Stimulated activated CD8-positive, alpha-beta memory T cell treated with anti-CD3 and anti-CD28 coated beads, Interleukin-7, amount 100 ng/mL, for 48 hours (primary cell): ENCODE measurements at places on chromosomes 12 and 14.

DNA sequence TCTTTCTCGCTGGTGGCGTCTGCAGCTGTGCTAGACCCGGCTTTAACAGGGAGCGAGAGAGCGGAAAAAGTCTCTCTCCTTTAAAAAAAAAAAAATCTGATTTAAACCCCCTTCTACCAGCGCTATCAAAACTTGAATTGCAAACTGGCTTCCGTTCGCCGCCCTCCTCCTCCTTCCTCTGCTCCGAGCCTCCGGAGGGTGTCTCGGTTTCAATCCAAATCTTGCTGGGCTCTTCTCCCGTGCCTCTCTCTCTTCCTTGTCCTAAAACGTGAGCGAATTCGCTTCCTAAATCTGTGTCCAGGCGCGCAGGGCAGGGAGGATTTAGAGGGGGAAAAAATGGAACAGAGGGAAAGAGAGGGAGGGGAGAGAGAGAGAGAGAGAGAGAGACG lies 272 bp downstream of the TBX3 start:
- DNase-seq: no peak

DNA sequence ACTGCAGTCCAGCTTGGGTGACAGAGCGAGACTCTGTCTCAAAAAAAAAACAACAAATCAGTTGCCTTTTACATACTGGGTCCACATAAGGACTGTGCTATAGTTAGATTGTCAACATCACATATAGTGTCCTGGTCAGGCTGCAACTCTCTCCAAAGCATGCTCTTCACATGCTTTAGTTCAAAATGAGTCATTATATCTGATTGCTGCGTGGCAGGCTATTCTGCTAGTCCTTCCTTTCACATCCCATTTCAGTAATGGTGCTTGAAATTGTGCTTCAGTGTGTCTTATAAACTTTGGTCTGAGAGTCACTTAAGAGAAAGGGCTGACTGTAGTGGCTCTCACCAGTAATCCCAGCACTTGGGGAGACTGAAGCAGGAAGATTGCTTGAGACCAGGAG lies 6.9 kb downstream of the LETMD1 start:
- no peak for DNase-seq

DNA sequence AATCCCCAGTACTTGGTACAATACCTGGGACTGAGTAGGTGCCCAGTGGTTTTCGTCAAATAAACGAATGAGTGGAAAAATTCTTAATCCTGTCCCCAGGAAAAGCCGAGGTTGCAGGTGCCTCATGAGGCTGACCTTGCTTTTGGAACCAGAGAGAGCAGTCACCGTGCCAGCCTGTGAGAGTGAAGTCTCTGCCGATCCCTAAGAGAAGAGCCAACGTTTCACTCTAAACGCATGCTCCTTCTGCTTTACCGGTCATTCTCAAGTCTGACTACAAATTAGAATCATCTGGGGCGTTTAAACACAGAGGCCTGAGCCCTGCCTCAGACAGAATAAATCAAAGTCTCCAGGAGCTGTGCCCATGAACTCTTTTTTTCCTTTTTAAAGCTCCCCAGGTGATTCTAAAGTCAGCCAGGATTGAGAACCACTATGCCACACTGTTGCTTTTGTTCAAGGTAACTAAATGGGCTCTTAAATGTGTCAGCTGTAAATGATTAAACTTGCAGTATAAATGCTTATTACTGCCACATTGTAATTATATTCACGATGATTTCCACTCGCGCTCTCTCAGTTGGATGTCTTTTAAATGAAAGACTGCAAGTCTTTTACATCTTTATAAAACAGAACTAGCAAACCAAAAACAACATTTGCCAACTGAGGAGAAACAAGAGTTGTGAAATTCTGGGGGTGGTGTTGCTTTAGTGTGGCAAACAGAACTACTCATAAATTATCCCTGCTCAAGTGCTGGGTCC lies 26.9 kb downstream of the TCP11L2 start:
- DNase-seq: no peak

DNA sequence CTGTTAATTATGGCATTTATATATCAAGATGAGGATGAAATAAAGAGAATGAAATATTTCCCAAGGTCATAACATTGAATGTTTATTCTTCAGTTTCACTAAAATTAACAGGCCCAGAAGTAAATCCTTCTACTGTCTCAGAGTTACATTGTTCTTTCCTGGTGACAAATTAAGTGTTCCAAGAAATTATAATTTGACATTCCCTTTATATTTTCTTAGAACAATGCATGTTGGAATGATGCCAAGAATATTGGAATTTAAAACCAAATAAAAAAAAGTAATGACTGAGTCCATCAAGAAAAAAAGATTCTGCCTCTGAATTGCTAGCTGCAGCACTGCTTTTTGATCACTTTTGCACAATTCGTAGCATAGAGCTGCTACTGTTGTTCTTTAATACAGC lies 152.1 kb downstream of the METTL25 start:
- no peak for DNase-seq

DNA sequence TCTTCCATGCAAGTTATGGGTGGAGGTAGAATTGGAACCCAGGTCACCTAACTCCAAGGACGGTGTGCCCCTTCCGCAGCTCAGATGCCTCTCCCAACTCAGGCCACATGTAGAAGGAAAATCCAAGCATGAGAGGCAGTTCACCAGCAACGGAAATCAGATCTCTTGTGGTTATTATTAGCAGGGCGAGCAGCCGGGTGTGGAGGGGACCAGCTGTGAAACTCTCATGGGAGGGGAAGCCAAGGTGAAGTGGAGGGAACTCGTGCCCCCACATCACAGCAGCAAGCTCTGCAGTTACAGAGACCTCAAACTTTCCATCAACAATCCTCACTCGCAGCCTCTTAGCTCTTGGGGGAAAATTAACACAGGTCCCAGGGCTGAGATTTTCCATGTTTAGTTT lies 79.7 kb downstream of the KSR2 start:
- no peak for DNase-seq

GRCh38 chr14:64500088-64500487 lies 3.5 kb downstream of the ZBTB25 start:
- no peak for DNase-seq

GRCh38 chr12:88266806-88267360 lies 124.8 kb downstream of the TMTC3 start:
- DNase-seq: no peak

DNA sequence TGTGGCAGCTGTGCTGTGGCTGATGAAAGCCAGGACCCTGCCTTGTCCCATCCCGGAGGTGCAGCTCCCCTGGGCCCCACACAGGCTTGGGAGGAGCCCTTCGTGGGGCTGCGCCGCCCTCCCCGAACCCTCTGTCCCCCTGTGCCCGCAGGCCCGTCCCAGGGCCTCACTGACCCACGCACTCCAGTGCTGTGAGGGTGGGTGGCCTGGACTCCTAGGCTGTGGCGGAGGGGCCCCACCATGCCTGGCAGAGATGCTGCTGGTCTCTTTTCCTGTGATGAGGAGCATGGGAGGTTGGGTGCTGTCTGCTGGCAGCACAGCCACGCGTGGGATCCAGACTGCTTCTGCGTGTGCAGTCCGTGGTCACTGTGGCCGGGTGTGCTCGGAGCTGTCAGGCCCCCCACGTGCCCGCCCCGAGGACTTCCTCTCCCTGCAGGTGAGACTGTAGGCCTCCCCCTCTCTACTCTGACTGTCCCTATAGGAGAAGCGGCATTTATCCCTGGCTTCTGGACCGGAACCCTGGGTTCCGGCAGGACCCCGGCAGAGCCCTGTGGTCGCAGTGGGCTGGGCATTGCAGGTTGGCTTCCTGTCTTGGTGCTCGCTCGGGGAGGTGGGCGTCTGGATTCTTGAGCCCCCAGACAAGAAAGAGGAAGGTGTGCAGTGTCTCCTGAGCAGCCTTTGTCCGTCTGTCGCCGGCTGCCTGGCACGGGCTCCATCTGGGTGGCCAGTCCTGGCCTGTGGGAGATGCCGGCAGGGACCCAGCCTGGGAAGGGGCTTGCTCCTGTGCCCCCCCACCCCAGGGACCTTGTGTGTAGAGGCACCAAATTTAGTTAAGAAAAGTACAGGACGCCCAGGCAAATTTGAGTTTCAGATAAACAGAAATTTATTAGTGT lies 2.3 kb downstream of the MTA1 start:
- DNase-seq: no peak

GRCh38 chr12:75471902-75472890 lies 8.4 kb upstream of the GLIPR1 start:
- DNase-seq: no peak

- DNase-seq: peak; percentile 83
These were observed 71.4 kb upstream of the GPR68 start for GRCh38 chr14:91315844-91316267.

GRCh38 chr14:103199124-103199523 lies 75.9 kb downstream of the TNFAIP2 start:
- no peak for DNase-seq

DNA sequence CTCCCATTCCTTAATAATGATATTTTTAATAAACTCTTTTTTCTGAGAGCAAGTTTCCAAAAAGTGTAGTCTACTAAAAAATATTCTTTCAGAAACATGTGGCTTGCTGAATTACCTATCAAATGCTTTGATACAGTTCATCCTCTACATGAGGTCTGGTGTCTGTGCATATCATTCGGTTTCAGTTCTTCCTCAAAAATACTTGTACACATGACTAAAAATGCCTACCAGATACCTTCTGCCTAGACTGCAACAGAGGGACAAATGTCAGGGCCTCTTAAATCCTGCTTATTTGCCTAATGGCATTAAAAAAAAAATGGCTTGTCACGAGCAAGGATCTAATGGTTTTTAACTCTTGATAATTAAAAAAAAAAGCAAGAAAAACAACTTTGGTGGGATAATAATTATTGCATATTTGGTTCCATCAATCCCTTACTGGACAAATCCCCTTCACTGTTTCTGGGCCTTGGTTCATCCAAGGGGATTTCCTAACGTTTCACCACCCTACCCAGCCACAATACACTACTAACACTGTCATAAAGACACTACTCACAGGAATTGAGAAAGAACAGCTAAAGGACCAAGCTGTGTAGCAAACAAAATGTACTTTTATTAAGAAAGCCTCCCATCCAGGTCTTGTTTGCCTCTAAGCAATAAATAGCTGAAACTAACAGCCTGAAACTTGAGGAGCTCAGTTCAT lies 45.7 kb downstream of the PARP11 start:
- no peak for DNase-seq

DNA sequence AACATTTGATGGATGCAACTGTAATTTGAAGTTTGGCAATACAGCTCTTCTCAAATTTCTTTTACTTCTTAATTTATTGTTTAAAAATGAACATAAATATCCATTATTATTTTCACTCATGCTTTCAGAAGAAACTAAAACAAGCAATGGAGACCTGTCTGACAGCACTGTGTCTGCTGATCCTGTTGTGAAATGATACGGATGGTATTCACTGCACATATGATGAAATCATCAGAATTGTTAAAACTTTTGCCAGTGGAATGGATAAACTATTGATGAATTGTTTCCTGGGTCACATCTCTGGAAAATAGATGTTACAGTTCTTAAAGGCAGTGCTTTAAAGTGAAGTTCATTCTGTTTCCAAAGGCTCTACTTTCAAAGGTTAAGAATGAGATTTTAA lies 59.2 kb downstream of the WASHC4 start:
- DNase-seq: no peak

DNA sequence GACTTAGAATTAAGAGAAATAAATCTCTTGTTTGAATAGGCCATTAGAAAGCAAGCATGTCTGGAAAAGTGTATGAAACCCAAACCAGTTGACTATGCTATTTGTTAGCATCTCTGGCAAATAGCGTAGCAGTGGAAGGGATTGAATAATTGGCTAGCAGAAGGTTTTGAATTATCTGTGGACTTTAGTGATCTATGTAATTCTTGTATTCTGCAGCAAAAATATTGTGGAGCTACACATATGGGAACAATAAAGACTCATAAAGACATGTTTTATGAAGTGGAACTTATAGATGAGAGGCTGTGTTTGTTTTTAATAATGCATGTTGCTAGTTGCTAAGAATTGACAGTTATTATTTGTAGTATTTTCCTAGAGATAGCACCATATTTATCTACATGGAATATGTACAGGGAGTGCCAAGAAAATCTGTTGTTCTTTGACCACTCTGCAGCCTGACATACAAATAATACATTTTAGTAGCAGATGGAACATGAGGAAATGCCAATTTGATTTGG lies 4.7 kb downstream of the SRGAP1 start:
- no peak for DNase-seq

- DNase-seq: no peak
These were observed 333.6 kb upstream of the PRICKLE1 start for GRCh38 chr12:42923156-42923555.

- DNase-seq: no peak
These were observed 26.4 kb downstream of the MOK start for GRCh38 chr14:102278631-102278935.

- no peak for DNase-seq
These were observed 60.9 kb upstream of the ARID2 start for GRCh38 chr12:45668641-45669040.

GRCh38 chr14:61503167-61503801 lies 181.9 kb downstream of the PRKCH start:
- no peak for DNase-seq

DNA sequence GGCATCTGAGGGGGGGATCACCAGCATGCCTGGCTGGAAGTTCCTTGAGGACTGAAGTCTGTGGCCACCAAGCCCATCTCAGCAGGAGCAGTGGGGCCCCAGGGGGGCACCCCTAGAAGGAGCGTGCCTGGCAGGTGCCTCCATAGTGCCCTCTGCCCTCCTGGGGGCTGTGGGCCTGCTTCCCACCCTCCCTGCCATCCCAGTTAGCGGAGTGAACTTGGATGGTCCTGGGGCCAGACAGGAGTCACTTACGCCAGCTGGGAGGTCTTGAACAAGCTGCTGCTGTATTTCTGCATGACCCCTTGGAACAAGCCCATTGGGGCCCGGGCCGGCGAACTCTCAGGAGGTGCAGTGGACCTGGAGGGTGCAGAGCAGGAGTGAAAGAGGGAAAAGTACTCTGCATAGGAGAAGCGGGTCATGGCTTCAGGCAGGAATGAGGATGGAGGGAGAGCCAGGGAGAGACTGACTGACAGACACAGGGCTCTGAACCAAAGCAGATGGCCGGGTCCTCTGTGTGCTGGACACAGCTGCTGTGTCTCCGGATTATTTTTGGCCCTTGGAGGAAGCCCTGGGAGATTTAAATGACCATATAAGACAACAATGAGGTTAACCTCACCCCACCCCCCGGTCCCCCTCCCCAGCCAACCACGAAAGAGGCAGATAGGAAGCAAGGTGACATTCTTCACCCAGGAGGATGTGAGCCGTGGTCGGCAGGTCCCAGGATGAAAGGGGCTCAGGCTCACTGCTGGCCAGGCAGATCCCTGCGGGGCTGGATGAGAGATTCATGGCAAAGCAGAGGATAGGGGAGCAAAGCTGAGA lies 19.6 kb downstream of the ASB2 start:
- no peak for DNase-seq

DNA sequence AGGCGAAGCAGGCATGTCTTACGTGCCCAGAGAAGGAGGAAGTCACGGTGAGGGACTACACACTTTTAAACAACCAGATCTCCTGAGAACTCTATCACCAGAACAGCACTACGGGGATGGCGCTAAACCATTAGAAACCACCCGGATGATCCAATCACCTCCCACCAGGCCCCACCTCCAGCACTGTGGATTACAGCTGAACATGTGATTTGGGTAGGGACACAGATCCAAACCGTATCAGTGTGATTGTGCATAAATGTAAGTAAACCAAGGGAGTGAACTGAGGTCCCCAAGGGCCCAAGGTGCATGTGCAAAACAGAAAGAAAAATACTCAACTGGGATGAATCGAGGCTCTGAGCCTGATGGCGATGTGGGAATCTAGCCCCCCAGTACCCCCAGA lies 134.2 kb downstream of the DICER1 start:
- no peak for DNase-seq
